ENCODE measurements at places on chromosomes 1 and 21.

GRCh38 chr21:35077975-35078374 is 28.9 kb upstream of the RUNX1 start:
- H3K36me3 ChIP-seq = peaks cover 5% of the 10 kb centered on the region
- H3K27me3 ChIP-seq = no peaks in the 10 kb centered on the region
- H3K4me1 ChIP-seq = no peaks in the 10 kb centered on the region
- no peak overlapping the region for H3K27ac ChIP-seq
- DNase-seq = no peak
- no peak overlapping the region for H3K4me3 ChIP-seq

DNA sequence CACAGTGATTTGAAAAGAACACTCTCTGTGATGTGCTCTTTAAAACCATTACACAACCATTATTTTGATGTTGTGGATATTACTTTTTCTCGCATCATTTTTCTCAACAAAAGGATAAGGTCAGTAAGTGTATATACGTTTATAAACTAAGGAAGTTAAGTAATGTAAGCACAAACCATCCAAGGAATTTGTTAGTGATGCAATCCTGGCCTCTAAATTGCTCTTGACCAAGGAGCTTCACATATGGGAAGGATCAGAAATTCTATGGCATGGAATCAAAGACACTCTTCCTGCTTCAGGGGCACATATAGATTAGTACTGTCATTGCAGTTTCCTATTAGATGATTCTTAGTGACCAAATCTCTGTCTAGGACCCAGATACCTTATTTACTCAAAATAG is 3.6 kb upstream of the PPP2R5A start:
- H3K27me3 ChIP-seq = peaks cover 4% of the 10 kb centered on the region
- H3K4me1 ChIP-seq = peaks cover 2% of the 10 kb centered on the region

GRCh38 chr1:29676496-29676895 is 440.2 kb downstream of the PTPRU start:
- peaks cover 15% of the 10 kb centered on the region for H3K4me1 ChIP-seq
- H3K36me3 ChIP-seq = no peaks in the 10 kb centered on the region
- DNase-seq = no peak
- H3K27ac ChIP-seq = no peak overlapping the region

- H3K27ac ChIP-seq = peak overlapping the region; percentile 100
- peak overlapping the region; percentile 100 for H3K4me3 ChIP-seq
- no peak for DNase-seq
Observed at GRCh38 chr1:46342084-46342656, 1.6 kb downstream of the NSUN4 start.

Data from glutamatergic neuron (in vitro differentiated cells).